ENCODE measurements at places on chromosomes 11 and 22.

DNA sequence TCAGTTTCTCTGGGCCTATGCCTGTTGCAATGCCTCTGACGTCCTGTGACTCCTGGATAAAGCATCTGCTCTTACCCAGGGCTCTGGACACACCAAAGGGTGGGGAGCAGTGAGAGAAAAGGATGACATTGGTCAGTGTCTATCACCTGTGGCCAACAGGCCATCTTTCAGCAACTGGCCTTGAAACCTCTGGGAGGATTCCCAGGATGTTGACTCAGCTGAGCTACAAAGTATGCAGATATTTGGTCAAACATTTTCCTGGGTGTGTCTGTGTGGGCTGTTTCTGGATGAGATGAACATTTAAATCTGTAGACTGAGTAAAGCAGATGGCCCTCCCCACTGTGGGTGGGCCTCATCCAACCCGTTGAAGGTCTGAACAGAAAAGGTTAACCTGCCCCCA is 149.9 kb downstream of the SPATA19 start:
- no peak for DNase-seq

DNA sequence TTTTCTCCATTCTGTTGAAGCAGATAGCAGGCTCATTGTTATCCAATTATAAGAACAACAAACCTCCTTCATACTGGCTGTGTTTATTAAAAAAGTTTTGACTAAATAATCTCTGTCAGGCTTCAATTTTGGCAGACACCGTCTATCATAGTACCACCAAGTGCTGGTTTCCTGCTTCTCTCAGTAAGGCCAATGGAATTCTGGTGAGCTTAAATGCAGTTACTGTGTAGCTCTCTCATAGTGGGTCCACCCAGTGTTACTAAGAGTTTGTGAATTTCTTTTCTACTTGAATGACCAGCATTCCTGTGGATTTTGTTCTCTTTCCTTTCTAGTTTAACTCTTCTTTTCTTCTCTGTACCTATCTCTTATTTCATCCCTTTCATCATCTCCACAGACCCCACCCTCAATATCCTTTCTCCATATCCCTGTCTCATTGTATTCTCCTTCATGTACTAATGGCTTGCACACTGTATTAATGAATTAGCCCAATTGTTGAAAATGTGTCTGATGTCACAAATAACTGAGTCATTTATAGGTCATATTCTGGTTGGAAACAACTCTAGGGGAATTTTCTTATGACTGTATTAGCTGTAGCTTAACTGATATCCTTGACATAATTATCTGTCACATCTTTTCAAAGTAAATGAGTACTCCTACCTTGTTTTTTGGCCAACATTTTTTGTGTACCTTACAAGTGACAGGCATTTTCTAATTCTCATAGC is 372.1 kb downstream of the FAT3 start:
- DNase-seq: no peak

DNA sequence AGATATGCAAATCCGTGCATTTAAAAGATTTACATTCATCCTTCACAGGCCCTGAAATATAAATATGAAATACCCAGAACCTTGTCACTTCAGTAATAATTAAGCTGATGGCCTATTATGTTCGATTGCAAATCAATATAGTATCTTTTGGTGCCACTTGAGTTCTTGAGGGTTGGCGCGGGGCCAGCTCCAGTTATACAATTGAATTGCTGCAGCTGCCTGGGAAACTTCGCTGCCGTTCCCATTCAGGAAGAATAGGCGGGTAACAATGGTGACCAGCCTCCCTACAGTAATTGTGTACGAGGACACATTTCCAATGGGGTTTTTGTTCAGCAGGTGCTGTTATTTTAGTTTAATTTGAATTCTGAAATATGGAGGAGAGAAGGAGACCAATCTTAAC is 451.2 kb downstream of the INSC start:
- no peak for DNase-seq

GRCh38 chr11:90766121-90766520 is 543.3 kb upstream of the CHORDC1 start:
- no peak for DNase-seq

GRCh38 chr11:72562431-72562830 is 111.8 kb downstream of the PDE2A start:
- no peak for DNase-seq

DNA sequence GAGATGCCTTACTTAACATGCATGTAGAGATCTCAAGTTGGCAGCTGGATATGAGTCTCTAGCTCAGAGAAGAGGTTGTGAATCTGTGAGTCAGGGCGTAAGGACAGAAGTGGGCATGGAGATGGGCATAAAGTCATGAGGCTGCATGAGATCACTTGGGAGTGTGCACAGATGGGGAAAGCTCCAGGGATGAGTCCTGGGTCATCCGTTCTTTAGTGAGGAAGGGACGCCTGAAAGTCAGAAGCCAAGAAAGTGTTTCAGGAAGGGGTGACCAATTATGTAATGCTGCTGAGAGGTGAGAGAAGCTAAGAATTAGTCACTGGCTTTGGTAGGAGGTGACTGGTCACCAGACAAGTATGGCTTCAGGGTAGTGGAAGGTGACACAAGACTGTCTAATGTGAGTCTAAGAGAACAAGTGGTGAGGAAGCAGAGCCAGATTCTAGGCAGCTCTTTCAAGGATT is 6.7 kb downstream of the ACP2 start:
- DNase-seq: no peak

DNA sequence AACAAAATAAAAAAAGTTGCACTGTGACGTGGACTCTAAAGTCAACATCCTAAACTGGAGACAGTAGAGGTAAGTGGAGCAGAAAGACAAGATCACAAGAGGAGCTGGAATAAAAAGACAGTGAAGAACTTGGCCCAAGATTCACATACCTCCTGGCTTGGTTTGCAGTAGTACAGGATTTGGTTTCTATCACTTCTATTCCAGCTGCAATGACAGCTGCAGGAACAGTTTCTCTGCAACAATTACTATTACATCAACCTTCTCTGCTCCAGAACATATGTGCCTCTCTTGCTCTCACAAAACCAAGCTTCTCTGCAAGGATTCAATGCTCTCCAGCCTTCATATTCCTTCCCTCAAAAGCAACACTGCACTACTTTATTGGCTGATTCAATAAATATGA is 7.8 kb upstream of the KDM2A start:
- no peak for DNase-seq

DNA sequence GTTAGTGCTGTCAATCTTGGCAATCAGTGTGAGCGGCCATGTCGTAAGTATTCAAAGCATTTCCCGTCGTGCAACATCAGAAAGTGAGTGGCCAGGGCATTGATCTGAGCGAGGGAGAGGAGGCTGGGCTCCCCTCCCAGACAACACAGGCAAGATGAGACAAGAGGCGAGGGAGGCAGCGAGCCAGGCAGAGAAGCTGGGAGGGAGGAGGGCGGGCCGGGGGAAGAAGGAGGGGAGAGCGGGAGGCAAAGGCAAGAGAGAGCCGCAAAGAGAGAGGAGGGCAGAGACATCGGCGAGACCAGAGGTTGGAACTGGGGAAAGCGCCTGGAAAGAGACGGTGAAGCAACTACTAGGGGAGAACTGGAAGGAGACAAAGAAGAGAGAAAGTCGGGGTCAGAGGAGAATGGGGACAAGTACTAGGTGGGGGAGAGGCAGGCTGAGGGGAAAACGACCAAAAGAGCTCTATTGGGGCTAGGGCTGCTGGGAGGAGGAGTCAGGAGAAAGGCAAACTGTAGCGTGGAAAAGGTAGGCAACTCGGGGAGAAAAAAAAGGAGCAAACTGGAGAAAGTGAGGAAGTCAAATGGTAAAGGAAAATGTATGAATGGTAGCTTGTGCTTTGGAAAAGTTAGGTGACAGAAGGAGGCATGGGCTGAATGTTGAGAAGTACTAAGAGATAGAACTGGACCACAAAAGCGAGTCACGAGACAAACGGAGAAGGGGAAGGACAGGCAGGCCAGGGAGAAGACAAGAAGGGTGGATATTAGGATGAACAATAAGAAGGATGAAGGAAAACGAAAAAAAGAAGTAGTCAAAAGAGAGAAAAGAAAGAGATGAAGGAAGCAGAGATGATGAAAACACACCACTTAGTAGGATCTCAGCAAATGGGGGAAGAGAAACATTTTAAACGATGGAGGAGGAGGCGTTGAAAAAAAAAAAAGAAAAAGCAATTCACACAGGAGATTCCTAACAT is 130.5 kb upstream of the C11orf58 start:
- DNase-seq: no peak

GRCh38 chr11:76558891-76559290 is 111.7 kb downstream of the LRRC32 start:
- no peak for DNase-seq

GRCh38 chr11:69204246-69204940 is 48.7 kb downstream of the SMIM38 start:
- DNase-seq: no peak

DNA sequence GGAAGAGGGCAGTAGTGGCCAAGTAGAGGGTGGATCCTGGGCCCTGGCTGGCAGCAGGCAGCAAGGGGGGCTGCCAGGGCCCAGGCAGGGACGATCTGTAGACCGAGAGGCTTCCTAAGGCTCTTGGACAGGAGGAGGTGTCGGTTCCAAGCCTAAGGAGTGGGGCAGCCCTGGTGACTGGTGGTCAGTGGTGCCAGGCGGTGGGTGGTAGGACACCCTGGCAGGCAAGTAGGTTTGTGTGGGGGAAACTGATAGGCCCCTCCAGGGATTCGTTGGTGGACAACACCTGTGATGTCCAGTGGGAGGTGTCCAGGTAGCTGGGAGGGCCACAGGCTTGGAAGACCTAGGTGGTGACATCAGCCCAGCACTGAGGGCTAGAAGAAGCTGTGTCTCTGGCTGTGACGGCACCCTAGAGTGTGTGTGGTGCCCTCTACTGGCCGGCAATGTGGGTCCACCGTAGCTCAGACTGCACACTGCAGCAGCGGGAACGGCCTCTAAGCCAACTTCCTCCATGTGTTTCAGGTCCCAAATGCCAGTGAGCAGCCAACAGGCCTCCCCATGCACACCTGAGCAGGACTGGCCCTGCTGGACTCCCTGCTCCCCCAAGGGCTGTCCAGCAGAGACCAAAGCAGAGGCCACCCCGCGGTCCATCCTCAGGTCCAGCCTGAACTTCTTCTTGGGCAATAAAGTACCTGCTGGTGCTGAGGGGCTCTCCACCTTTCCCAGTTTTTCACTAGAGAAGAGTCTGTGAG is 9.4 kb upstream of the SAMM50 start:
- DNase-seq: peak; percentile 76

DNA sequence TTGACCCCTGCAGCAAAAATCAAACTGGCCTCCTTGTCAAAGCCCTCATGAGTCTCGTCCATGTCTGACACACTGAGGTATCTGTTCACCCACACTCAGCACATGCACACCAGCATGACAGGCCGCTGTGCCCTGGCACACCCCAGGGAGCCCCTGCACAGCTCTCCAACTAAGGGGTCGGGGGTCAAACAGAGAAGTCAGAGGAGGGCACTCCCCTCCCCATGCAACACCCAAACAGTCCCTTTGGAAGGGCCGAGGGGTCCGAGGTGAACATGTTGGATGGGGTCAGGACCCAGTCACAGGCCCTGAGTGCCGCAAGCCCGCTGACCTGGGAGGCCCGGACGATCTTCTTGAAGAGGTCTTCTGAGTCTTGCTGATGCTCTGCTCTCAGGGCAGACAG is 14.6 kb downstream of the SUN2 start:
- no peak for DNase-seq

DNA sequence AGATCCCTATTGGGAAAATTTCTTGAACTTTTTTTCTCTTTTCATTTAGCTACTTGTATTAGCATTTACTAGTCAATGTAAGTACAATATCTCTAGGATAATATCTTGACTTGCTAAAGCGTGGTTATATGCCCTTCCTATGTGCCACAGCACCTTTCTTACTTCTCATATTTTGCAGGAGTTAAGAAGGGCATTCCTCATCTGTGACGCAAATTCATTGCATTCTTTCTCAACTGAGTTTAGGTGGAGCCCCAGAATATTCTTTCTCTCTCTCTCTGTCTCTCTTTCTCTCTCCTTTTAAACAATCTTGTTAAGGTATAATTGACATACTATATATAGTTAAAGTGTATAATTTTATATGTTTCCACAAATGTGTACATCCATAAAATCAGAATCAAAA is 266.1 kb downstream of the RAB38 start:
- DNase-seq: no peak

GRCh38 chr11:36352922-36353321 is 56.8 kb downstream of the PRR5L start:
- DNase-seq: no peak

DNA sequence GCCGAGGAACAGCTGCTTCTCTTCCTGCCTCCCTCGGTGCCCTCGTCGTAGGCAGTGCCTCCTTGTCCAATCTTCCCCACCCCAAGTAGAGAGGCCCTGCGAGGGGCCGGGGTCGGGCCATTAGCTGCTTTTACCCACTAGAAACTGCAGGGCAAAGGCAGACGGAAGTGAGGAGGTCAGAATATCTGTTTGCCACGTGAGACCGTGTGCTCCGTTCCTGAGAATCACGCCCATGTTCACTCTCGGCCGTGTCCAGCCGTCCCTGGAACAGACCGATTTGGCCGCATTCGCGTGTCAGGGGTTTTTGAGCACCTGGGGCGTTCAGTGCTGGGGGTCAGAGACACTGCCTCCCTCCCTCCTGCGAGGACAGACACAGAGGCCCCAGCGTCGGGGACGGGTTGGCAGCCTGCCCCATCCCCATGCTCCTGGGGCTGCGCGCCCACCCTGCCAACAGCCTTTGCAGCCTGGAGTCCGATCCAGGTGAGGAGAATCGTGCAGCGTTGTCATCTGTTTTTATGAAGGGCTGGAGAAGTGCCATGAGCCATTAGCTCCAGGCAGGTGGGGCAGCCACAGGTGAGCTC is 982.2 kb downstream of the BRD1 start:
- no peak for DNase-seq

GRCh38 chr11:28072321-28072720 is 35.6 kb downstream of the KIF18A start:
- DNase-seq: peak; percentile 6

DNA sequence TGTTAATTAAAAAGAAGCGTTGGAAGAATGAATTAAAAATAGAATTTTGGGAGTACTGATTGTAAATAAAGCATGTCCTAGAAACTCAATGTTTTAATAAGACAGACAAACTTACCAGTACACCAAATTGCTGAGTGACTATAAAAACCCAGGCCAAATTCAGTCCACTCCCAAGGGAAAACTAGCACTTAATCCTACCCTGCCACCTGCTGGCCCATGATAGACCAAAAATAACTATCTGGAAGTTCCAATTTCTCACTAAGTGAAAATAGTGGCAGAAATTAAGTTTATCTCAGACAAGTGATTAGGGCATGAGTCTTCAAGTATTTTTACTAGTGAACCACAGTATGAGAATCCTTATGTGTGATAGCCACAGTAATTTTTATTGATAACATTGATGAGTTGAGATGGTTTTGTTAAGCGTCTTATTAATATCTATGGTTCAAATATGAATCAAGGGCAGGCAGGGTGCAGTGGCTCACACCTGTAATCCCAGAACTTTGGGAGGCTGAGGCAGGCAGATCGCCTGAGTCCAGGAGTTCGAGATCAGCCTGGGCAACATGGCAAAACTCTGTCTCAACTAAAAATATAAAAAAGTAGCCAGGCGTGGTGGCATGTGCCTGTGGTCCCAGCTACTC is 9.8 kb upstream of the DDX10 start:
- peak; percentile 58 for DNase-seq
